ENCODE measurements at places on chromosomes 5 and 9. TPM values are rescaled to one million over a fixed set of nuclear protein-coding genes. Genes with fewer than 3 reads are reported as not detected.
A peak's percentile ranks its signal among the peaks of the same experiment; 100 is the strongest.

GRCh38 chr9:100190339-100190738, 91.3 kb downstream of the INVS start:
- H3K36me3 ChIP-seq = peaks cover 57% of the 10 kb centered on the region
- H3K27me3 ChIP-seq = no peaks in the 10 kb centered on the region
- no peak for DNase-seq
- no peak overlapping the region for H3K4me3 ChIP-seq
- H3K4me1 ChIP-seq = peaks cover 5% of the 10 kb centered on the region

DNA sequence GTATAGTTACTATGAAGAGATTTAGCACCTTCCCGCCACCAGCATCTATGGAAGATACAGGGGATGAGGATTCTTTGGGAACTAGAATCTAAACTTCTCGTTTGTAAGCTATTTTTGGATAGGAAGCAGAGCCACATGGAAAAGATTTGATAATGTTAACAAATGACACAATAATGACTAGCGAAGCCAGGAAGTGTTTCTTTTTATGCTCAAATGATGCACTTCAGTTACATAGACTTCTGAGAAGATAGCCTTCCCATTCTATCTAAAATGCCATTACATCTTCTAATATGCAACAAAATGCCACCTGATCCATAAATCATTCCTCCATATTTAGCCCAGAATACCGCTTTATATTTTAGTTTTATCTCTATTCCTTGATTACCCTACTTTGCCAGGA, 17.0 kb upstream of the TNC start:
- H3K4me1 ChIP-seq = no peaks in the 10 kb centered on the region
- H3K4me3 ChIP-seq = no peak overlapping the region
- H3K27me3 ChIP-seq = peaks cover 8% of the 10 kb centered on the region
- no peak overlapping the region for H3K27ac ChIP-seq
- no peak for DNase-seq

DNA sequence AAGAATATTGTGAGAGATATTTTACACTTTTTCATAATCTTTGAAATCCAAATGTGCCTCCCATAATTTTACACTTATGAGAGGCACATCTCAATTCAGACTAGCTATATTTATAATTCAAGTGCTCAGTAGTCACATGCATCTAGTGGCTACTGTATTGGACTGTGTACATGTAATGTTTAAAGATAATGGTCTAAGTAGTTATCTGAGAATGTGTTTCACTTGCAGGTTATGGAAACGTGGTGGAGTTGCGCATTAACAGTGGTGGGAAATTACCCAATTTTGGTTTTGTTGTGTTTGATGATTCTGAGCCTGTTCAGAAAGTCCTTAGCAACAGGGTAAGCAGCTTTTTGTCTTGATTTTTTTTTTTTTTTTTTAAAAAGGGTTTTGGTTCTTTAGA, 28.8 kb downstream of the G3BP1 start:
- H3K36me3 ChIP-seq = peaks cover 87% of the 10 kb centered on the region
- H3K4me1 ChIP-seq = peaks cover 4% of the 10 kb centered on the region
- H3K27ac ChIP-seq = no peak overlapping the region
- no peak for DNase-seq

- H3K4me3 ChIP-seq = no peak overlapping the region
- no peak for DNase-seq
- peaks cover 16% of the 10 kb centered on the region for H3K27me3 ChIP-seq
- H3K27ac ChIP-seq = no peak overlapping the region
Measured at GRCh38 chr9:69637817-69638200, 34.4 kb downstream of the APBA1 start.

- DNase-seq = no peak
- no peaks in the 10 kb centered on the region for H3K27me3 ChIP-seq
- no peak overlapping the region for H3K4me3 ChIP-seq
- peaks cover 80% of the 10 kb centered on the region for H3K36me3 ChIP-seq
- no peak overlapping the region for H3K27ac ChIP-seq
Measured at GRCh38 chr5:36181774-36182173, 29.9 kb downstream of the SKP2 start.

- peak overlapping the region; percentile 91 for H3K4me3 ChIP-seq
- peaks cover 22% of the 10 kb centered on the region for H3K4me1 ChIP-seq
- H3K27me3 ChIP-seq = peaks cover 15% of the 10 kb centered on the region
Measured at GRCh38 chr5:102753889-102754766, 977 bp upstream of the PAM start.

GRCh38 chr9:33445389-33446239, 1.8 kb downstream of the AQP3 start:
- H3K4me3 ChIP-seq = no peak overlapping the region
- peaks cover 20% of the 10 kb centered on the region for H3K4me1 ChIP-seq
- no peak for DNase-seq
- peaks cover 7% of the 10 kb centered on the region for H3K27me3 ChIP-seq

SV2C gene
- total RNA-seq = not detected

PJA2 gene
- 58.0 TPM for total RNA-seq

- DNase-seq = no peak
- no peaks in the 10 kb centered on the region for H3K4me1 ChIP-seq
- no peak overlapping the region for H3K4me3 ChIP-seq
- no peak overlapping the region for H3K27ac ChIP-seq
Measured at GRCh38 chr9:108551030-108551841, 304.6 kb downstream of the ACTL7B start.

DNA sequence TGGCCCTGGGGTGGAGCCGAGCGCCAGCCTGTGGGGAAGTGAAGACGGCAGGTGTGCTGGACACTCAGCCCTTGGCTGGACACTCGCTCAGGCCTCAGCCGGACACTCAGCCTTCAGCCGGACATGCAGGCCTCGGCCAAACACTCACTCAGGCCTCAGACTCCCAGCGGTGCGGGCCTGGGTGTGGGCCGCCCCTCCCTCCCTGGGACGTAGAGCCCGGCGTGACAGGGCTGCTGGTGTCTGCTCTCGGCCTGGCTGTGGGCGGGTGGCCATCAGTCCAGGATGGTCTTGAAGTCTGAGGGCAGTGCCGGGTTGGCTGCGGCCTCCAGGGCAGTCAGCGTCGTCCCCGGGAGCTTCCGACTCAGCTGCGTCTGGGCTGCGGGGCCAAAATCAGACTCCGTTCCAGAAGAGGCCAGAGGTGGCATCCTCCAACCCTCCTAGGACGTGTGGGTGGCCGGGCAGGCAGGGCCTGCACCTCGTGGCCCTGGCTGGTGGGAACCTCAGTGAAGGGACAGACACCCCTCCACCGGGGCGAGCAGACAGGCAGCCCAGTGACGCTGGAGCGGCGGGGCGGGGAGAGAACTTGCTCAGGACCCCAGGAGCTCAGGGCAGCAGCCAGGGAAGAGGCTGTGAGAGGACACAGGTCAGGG, 28.4 kb downstream of the SLC6A18 start:
- H3K27ac ChIP-seq = no peak overlapping the region
- H3K36me3 ChIP-seq = no peaks in the 10 kb centered on the region
- no peaks in the 10 kb centered on the region for H3K4me1 ChIP-seq

- peaks cover 18% of the 10 kb centered on the region for H3K27me3 ChIP-seq
- H3K27ac ChIP-seq = no peak overlapping the region
- H3K4me1 ChIP-seq = no peaks in the 10 kb centered on the region
- no peak for DNase-seq
- H3K36me3 ChIP-seq = no peaks in the 10 kb centered on the region
Measured at GRCh38 chr5:159907689-159908590, 8.3 kb upstream of the ADRA1B start.

ANKRD33B gene
- total RNA-seq = 156 TPM

SLC36A2 gene
- total RNA-seq = not detected

DNA sequence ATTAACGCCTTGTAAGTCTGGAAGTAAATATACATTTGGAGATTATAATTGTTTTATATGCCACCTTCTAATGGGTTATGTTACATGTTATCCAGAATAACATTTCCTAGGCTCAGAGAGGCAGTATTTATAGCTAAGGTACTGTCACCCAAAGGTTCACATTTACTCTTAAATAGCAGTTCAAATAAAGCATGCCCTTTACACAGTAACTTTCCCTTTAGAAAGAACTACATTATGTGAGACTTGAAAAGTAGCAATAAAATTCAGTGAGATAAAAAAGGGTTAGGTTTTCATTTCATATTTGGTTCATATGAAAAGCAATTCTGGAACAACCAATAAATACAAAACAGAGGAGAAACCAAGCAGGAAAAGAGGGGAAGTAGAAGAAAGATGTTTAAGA, 35.1 kb downstream of the SKIC3 start:
- no peaks in the 10 kb centered on the region for H3K4me1 ChIP-seq
- H3K27ac ChIP-seq = no peak overlapping the region
- H3K27me3 ChIP-seq = no peaks in the 10 kb centered on the region
- no peak overlapping the region for H3K4me3 ChIP-seq

NUDCD2 gene
- 28.1 TPM for total RNA-seq

GRCh38 chr9:63817622-63818518, 1467.1 kb downstream of the FOXD4L5 start:
- H3K27me3 ChIP-seq = peaks cover 2% of the 10 kb centered on the region
- H3K4me3 ChIP-seq = peak overlapping the region; percentile 83
- peaks cover 12% of the 10 kb centered on the region for H3K4me1 ChIP-seq
- DNase-seq = peak; percentile 77
- H3K36me3 ChIP-seq = peaks cover 3% of the 10 kb centered on the region

GRCh38 chr9:28922891-28923290, 1349.6 kb upstream of the C9orf72 start:
- H3K27ac ChIP-seq = no peak overlapping the region
- H3K36me3 ChIP-seq = no peaks in the 10 kb centered on the region
- no peak for DNase-seq
- H3K27me3 ChIP-seq = no peaks in the 10 kb centered on the region
- no peaks in the 10 kb centered on the region for H3K4me1 ChIP-seq
- H3K4me3 ChIP-seq = no peak overlapping the region

ALDH1A1 gene
- not detected for total RNA-seq

ACTBL2 gene
- total RNA-seq = not detected

GRCh38 chr5:178215280-178216002, 11.1 kb downstream of the HNRNPAB start:
- H3K27me3 ChIP-seq = no peaks in the 10 kb centered on the region
- no peak for DNase-seq
- H3K4me3 ChIP-seq = no peak overlapping the region
- peaks cover 83% of the 10 kb centered on the region for H3K36me3 ChIP-seq
- H3K4me1 ChIP-seq = peaks cover 13% of the 10 kb centered on the region
